ENCODE measurements at places on chromosomes 5 and 9.

- DNase-seq = no peak
These were observed 164.7 kb upstream of the TARS1 start for GRCh38 chr5:33275921-33276627.

- peak; percentile 42 for DNase-seq
These were observed 82.1 kb downstream of the GIN1 start for GRCh38 chr5:103037673-103038455.

- DNase-seq = no peak
These were observed 32.3 kb upstream of the NEURL1B start for GRCh38 chr5:172608773-172609172.

- DNase-seq = peak; percentile 22
These were observed 3.0 kb downstream of the N4BP3 start for GRCh38 chr5:178116143-178116885.

GRCh38 chr5:148425808-148426207 lies 42.0 kb downstream of the FBXO38 start:
- no peak for DNase-seq

- DNase-seq = peak; percentile 92
These were observed 19.8 kb upstream of the FER start for GRCh38 chr5:108727651-108728565.

DNA sequence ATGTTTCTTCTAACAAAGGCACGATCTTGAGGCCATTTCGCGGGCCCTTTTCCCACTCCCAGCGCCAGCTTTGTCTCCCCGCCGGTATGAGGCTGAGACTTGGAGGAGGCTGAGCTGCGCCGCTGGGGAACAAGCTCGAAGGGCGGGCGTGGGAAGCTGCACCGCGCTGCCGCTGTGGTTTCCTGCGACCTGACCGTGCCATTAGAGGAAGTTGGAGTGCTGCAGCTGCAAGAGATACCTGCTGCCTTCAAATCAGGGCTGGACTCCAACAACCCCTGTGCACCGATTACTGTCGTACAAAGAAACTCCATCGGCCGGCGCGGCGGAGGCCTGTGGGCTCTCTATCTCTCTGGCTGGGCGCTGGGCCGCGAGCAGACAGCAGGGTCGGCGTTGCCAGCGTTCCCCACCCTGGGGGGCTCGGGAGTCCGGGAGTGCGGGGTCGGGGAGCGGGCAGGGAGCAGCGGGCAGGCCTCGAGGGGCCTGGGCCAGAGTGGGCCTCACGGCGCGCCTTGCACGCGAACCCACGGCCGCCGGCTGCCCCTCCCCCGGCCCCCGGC lies 1.3 kb upstream of the ERBIN start:
- peak; percentile 75 for DNase-seq

DNA sequence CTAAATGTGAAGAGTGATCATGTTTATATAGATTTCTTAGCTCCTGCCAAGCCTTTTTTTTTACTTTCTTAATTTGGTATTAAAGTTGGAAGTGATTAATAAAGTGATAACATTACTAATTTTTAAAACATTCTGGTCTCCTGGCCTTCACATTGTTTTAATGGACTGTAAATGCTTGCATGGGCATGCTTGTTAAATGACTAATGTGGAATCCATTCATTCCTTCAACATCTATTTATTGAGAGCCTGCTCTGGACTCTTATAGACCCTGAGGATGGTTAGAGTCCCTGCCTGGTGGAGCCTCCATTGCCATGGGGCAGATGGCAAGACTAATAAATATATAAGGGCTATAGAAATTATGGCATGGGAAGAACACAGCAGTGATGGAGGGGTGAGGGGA lies 103.5 kb downstream of the NTRK2 start:
- no peak for DNase-seq

DNA sequence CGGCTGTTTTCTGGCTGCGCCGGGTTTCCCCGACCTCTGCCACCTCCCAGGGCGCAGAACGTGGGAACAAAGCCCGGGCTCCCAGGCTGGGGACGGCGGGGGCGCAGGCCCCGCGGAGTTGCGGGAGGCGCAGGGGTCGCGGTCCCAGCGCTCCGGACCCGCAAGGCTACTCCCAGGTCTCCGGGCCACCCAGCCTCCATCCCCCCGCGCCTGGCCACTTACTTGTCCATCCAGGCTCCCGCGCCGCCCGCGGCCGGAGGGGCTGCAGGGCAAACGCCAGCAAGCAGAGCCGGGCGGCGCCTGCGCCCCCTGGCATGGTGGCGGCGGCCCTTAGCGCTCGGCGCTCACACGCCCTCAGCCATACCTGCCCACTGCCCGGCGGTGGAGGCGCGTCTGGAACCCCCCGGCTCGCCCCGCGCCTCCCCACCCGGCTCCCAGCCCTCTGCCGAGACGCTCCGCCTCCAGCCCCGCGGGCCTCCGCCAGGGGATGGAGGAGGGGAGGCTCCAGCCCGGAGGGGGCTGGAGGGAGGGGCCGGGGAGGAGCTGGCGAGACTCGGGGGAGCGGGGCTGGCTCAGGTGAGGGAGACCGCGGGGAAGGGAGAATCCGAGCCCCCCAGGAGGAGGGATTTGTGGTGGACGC lies at the start of gene ADAM19:
Gene ADAM19, minus strand, starts transcription at position 395 of the 640 bp plus-strand sequence. Its CDS starts 79 bp downstream, at position 316.
- peak; percentile 45 for DNase-seq

GRCh38 chr5:127988146-127988760 lies 95.3 kb upstream of the SLC12A2 start:
- peak; percentile 72 for DNase-seq

DNA sequence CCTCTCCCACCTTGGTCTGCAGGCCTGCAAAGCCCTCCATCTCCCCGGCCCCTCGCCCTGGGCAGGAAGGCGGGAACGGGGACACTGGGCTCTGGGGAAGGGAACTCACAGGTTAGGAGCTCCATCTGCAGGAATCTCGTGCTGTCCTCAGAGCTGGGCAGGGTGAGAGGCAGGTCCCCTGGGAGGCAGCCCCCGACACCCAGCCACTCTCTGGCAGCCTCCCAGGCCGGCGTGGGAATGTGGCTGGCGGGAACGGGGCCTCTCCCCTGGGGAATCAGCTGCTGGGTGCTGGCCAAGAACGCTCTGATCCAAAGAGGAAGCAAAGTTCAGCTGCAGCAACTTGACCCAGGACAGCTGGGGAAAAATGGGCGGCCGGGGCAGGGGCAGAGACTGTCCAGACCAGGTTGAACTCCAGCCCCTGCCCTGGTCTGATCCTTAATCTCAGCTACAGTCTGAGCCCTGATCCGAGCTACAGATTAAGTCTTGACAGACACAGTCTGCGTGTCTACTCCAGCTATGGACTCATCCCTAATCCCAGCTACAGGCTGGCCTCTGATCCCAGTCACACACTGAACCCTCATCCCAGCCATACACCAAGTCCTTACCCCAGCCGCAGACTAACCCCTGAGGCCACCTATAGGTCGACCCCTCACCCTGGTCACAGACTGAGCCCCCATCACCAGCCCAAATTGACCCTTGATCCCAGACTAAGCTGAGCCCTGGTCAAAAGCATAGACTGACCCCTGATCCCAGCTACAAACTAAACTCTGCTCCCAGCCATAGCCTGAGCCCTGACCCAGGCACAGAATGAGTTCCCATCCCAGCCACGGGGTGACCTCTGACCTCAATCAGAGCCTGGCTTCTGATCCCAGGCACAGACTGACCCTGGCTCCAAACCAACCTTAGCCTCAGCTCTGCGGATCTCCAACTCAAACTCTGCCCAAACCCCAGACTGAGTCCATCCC lies 37.3 kb upstream of the EGFL7 start:
- peak; percentile 73 for DNase-seq

DNA sequence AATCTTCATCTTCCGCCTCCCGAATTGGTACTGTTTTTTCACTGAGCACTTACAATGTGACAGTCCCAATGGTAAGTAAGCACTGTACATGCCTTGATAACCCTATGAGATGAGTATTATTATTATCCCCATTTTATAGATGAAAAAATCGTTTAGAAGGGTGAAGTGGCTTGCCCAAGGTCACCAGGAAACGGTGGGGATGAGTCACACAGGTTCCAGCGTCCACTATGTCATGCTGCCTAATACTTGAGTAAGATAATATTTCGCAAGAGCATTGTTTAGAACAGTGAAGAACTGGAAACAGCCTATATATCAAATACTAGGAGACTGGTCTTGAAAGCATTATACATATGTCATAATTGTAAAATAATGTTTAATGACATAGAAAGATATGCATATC lies 12.9 kb downstream of the HAND1 start:
- no peak for DNase-seq

GRCh38 chr5:147388184-147389108 lies 121.4 kb downstream of the DPYSL3 start:
- DNase-seq = no peak

DNA sequence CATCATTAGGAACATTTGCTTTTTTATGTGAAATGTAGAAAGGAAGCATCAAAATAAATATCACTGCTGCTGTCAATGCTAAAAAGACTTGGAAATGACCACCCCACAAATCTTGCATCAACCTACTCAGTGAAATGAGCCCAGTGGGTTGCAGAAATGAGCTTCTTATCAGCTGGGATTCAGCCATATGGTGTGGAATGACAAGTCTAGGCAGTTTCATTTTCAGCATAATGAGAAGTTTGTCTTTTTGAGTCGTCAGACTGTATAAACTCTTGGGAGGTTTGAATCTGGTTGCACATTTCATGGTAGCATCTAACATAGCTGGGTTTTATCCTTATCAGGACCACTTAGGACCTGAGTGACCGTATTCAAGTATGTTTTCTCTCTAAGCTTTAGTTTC lies 251.1 kb upstream of the PPP1R2B start:
- no peak for DNase-seq

GRCh38 chr5:19235101-19235584 lies 752.9 kb downstream of the CDH18 start:
- DNase-seq = no peak

DNA sequence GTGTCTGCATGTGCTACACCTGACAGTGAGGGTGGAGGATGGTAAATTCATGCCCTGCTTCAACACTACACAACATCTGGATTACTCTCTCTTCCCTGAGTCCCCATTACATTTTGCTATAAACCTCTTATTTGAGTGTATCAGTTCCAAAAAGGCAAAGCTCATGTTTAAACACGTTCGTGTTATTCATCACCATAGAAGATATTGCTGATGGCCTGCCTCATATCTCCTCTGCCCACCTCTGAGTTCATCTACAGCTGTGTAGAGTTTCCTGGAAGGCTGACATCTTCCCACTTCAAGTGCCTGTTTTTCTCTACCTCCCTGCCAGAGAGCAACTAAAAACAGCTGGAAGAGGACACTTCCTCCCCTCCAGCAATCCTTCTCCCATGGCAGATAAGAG lies 433.2 kb downstream of the ISL1 start:
- DNase-seq = no peak

GRCh38 chr5:67094476-67095300 lies 101.9 kb downstream of the CD180 start:
- DNase-seq = no peak

GRCh38 chr5:87002485-87002884 lies 265.2 kb upstream of the RASA1 start:
- no peak for DNase-seq

GRCh38 chr5:127311349-127311748 lies 20.8 kb downstream of the MEGF10 start:
- DNase-seq = no peak

GRCh38 chr9:97354637-97355036 lies 47.2 kb downstream of the CCDC180 start:
- no peak for DNase-seq

- no peak for DNase-seq
These were observed 161.1 kb downstream of the CSNK1G3 start for GRCh38 chr5:123673107-123673506.

DNA sequence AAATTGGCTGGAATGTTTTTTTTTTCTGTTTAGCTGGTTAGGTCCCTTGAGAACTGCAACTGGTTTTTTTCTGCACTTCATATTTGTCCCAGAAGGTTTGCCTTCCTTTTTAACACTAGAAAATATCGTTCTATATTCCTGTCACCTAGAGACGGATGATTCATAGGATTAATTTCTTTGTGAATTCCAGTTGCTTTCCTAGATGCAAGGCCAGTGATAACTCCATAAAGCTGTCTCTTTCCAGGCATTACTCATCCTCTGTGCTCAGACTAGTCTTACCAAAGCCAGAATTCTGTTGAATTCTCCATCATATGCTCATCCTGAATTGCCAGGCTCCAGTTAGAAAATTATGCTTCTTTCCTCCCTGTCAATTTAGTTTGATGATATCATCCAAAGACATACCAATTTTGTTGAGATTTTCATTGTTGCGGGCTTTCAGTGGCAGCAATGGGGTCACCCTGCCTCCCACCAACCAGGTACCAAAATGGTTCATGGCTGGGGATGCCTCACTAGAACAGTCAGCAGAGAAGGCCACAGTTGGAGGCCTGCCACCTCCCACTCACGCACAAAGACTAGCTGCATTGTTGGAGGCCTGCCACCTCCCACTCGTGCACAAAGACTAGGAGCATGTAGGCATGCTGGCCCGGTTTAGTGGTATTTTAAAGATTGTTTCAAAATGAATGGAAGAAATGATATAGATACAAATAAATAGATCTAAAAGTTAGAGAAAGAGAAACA lies 8.5 kb downstream of the BAAT start:
- peak; percentile 36 for DNase-seq

DNA sequence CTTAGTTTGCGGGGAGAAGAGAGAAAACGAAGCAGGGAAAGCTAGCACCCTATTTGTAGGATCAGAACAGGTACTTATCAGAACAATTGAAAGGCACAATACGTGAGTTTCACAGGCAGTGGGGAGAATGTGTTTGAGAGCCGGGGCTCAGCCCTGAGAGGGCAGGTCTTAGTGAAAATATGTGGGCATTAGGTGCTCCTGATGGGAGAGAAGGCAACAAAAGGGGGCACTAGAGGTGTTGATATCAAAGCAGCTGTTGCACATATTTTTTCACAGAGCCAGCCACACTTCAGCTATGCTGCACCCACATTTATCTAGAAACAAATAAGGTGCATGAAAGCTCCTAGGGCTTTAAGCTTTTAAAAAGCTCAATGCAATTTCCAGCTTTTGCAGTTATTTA lies 99.7 kb upstream of the MAN2A1 start:
- no peak for DNase-seq

GRCh38 chr9:27338527-27338903 lies 41.6 kb upstream of the EQTN start:
- DNase-seq = no peak

- DNase-seq = no peak
These were observed 1525.5 kb upstream of the NUDT12 start for GRCh38 chr5:105088102-105088501.

DNA sequence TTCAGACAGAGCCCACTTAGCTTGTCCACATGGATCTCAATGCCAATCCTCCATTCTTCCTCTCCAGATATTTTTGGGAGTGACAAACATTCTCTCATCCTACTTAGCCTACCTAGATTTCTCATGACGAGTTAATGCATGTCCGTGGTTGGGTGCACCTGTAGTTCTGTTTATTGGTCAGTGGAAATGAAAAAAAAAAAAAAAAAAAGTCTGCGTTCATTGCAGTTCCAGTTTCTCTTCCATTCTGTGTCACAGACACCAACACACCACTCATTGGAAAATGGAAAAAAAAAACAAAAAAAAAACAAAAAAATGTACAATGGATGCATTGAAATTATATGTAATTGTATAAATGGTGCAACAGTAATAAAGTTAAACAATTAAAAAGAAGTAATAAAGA lies 59.0 kb downstream of the BASP1 start:
- no peak for DNase-seq

- no peak for DNase-seq
These were observed 42.1 kb upstream of the DAB2 start for GRCh38 chr5:39466846-39467245.
